Memory B cell (primary cell): ENCODE measurements at places on chromosomes 7 and 10.

- DNase-seq = no peak
Observed at GRCh38 chr7:66150471-66150870, 35.8 kb downstream of the CRCP start.

- no peak for DNase-seq
Observed at GRCh38 chr7:8389593-8390261, 43.7 kb upstream of the NXPH1 start.

DNA sequence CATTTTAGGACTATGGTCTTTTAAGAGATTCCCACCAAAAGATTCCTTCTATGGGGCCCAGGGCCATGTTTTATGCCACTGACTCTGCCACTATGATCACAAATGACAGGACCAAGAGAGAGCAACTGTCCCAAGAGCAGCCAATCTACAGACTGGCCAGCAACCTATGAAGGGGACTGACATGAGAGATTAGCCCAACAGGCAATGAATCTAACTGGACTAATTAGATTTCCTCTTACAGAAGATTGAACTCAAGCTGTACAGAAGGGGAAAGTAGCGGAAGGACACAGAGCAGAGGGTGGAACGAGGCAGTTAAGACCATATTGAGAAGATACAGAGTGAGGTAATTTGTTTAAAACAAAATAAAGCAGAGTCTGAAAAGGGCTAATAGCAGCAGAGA lies 25.8 kb downstream of the ZNF800 start:
- DNase-seq = no peak

DNA sequence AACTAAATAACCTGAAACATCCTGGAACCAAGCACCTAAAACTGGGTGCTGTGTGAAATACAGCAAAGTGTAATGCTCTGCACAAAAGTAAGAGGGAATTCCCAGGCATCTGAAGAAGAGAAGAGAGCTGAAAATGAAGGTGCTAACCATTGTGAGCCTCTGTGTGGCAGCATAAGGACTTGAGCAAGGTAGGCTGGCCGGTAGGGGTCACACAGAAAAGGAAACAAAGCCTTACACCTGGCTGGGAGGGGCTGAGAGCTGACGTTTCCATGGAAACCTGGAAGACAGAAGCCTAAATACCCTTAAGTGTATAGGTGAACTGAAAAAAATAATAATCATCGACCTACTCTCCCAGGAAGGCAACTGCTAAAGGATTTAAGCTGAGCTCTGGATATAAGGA lies 48.6 kb downstream of the CUL1 start:
- DNase-seq = no peak

GRCh38 chr7:56174875-56175760 lies 58.9 kb upstream of the NUPR2 start:
- no peak for DNase-seq

GRCh38 chr10:92811986-92812385 lies 36.3 kb upstream of the EXOC6 start:
- no peak for DNase-seq
